G401 (cell line): ENCODE measurements at places on chromosomes 6 and 20. TPM values are rescaled to one million over a fixed set of nuclear protein-coding genes. Genes with fewer than 3 reads are reported as not detected.
A peak's percentile ranks its signal among the peaks of the same experiment; 100 is the strongest.

- DNase-seq = no peak
Measured at GRCh38 chr6:145480024-145480423, 255.3 kb downstream of the EPM2A start.

- DNase-seq = no peak
Measured at GRCh38 chr6:3869284-3869631, 20.1 kb downstream of the FAM50B start.

- DNase-seq = peak; percentile 49
Measured at GRCh38 chr6:119350202-119350951, 816 bp upstream of the MAN1A1 start.

- no peak for DNase-seq
Measured at GRCh38 chr20:32991383-32991782, 12.8 kb downstream of the SUN5 start.

DNA sequence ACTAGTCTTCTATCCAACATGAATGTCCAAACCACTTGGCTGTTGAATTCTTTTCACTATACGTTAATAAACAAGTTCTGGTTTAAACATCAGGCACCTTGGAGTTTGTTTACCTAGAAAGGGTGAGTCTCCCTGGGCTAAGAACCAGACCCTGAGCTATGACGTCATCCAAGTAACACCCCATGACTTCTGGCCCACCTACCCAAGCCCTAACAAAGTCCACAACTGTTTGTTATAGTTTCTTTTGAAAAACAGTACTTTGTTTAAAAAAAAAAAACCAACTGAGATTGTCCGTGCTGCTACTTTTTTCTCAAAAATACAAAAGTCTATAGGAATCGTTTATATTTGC, 146.9 kb upstream of the BEND6 start:
- DNase-seq = no peak

DNA sequence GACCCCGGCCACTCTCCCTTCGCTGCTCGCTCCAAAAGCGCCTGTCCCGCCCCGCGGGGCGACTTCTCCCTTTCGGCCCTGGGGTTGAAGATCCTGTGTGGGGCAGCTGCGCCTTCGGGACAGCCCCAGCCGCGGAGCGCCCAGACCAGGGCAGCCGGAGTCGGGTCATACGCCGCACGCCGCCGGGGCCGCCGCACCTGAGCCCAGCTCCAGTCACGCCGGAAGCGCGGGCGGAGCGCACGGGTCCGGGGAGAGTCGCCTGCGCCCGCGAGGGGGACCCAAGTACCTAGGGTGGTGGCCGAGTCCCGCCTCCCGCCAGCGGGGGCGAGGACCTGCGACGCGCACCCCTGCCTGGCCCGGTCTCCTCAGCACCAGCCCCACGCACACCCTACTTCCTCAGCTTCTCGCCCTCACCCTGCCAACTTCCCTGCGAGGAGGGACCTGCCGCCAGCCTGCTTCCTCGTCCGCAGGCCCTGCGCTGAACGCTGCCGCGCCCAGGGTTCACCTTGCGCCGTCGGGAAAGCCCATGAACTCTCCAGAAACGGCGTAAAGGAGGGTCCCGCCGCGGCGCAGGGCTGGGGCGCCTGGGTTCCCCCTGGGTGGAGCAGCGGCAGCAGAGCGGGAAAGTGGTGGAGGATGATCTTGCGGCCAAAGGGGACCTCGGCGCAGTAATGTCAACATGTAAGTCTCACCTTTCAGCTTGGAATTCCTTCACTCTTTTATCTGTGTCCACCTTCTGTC, at the start of gene ADGRG6:
Gene ADGRG6, plus strand, starts transcription at position 357 of the 741 bp plus-strand sequence. Its CDS starts 323 bp downstream, at position 680.
- no peak for DNase-seq

GRCh38 chr6:1708820-1709219, 99.1 kb downstream of the FOXC1 start:
- no peak for DNase-seq

DNA sequence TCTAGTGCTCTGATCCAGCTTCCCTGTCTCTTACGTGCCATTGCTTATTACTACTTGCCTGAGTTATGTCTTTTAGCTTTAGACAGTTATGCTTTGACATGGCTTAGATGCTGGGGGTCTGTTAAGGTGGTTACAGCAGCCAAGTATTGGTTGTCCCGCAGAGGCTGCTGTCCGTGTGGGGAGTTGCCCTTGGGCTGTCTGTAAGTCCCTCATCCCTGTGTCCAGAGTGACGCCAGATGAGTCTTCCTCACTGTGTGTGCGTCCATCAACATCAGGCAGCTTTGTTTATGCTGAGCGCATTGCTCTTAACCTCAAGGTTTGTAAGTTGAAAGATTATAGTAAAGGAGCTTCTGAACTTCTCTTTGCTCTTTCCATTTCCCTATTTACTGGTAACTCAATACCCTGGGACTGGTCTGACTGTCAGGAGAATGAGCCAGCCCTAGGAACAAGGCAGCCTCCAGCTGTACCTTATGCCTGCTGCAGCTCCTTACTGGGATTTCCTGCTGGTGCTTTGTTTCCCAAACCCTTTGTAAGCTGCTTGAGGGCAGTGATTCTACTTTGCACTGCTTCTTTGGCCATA, 7.2 kb downstream of the FAM120B start:
- DNase-seq = no peak

DNA sequence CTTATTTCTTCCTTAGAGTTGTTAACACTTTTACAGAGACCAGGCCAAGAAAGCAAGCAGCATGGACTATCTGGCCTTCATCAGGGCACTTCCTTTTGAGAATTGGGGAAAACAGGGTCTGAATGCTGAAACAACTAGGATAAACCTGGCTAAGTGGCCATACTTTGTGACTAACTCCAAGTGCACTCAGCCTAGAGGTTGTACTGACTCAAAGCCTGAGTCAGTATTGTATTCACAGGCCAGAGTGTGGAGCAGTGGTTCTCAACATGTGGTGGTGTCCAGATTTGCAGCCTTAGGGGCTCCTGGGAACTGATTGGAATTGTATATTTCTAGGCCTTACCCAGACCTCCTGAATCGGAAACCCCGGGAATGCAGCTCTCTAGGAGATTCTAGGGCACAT, 20.1 kb downstream of the SEC23B start:
- no peak for DNase-seq

DNA sequence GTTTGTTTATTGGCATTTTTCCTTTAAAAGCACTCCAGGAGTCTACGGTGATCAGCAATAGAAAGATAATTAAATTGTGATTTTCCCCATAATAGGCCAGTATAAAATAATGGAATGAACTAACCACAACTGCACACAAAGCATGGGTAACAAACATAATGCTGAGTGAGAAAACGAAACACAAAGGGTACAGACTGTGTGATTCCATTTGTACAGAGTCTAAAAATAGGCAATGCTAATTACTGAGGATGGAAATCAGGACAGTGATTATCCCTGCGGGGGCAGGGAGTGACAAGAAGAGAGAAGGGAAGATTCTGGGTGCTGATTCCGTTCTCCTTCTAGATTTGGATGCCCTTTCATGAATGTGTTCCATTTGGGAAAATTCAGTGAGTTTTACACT, 478.1 kb downstream of the PREX1 start:
- peak; percentile 19 for DNase-seq

- DNase-seq = no peak
Measured at GRCh38 chr6:13288481-13288880, 39.9 kb downstream of the TBC1D7 start.

DNA sequence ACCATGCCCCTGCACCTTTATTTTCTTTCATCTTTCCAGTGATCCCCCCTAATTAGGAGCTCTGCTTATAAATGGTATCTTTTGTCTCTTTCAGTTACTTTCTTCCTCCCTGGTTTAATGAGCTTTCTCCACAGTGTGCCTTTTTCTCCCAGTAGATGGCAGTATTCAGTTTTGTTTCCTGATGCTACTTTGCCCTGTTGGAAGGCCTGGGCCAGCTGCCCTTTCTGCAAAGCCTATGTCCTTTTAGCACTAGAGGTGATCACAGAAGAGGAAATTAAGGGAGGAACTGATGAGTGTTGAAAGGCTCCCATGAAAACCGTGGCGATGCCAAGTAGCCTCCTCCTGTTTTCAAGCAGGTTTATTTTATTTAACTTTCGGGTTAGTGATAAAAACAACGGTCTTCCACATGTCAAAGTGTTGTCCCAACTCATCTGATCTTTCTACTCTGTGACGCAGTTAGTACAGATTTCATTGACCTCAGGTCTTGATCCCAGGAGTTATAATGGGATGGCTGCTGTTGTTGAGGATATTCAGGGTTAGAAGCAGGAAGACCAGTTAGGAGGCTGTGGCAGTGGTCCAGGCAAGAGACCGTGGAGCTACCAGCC, 184.2 kb upstream of the BMP2 start:
- DNase-seq = peak; percentile 11

DNA sequence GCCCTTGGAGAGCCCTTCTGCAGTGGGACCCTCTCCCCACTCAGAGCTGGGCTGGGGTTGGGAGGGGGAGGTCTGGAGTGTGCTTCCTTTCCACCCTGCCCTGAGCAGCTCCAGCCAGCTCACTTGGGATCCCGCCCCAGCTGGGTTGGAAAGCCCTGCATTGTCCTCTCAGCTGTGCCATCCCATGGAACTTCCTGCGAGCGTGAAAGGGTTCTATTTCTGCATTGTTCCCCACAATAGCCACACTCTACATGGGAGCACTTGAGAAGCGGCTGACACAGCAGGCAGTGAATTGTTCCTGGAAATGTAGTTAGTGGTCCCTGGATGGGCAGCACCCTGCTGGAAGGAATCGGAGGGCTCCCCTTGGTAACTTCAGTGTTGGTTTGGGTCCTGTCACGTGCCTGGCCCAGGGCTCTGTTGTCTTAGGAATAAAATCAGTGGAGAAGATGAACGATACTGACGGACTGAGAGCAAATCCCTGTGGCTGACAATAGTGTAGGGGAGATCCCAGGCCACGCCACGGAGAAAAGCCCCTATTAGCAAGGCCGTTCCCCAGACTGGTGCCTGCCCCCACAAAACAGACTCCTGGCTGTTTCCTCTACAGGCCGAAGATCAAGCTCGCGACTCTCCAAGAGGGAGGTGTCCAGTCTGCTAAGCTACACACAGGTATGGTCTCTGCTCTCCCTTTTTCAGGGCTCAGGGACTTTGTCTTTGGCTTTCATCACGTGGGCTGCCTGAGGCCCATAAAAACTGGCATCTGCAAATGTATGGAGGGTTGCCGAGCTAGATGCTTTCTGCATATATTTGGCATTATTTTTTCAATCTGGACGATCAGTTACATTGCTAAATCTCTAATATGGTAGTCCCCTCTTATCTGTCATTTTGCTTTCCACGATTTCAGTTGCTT, 18.8 kb downstream of the DNMT3B start:
- no peak for DNase-seq

GRCh38 chr6:92763680-92764079, 655.7 kb downstream of the EPHA7 start:
- no peak for DNase-seq

DNA sequence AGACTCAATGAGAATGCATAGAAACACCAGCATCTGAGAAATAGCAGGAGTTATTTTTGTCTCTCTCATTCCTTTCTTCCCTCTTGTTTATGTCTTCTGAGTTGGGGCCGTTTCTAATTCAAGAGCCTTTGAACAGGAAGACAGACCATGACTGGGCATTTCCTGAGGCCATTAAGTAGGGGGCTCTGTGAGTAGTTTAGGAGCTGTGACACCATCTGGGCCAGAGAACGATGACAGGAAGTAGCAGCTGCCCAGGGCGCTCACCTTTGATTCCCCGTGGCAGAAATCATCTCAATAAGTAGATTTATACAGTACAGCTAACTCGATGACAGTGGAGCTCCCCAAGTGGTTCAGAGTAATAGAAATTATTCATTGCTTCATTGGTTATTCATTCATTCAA, 298.4 kb upstream of the PLN start:
- no peak for DNase-seq

DNA sequence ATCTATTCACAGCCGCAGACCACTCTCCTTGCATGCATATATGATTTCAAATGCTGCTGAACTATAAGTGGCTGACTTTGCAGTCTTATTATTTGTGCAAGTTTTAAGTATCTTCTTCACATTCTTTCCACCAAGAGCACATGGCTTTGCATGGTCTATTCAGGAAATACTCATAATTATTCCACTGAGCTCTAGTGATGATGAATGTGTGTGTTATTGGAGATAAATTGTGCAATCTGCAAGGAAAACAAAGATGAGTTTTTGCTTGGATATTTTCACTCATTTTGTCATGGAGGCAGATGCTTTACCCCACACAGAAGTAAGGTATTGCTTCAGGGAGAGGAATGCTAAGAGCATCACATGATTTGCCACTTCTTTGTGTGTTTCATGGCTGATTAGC, 764.6 kb downstream of the TBC1D32 start:
- DNase-seq = no peak

DNA sequence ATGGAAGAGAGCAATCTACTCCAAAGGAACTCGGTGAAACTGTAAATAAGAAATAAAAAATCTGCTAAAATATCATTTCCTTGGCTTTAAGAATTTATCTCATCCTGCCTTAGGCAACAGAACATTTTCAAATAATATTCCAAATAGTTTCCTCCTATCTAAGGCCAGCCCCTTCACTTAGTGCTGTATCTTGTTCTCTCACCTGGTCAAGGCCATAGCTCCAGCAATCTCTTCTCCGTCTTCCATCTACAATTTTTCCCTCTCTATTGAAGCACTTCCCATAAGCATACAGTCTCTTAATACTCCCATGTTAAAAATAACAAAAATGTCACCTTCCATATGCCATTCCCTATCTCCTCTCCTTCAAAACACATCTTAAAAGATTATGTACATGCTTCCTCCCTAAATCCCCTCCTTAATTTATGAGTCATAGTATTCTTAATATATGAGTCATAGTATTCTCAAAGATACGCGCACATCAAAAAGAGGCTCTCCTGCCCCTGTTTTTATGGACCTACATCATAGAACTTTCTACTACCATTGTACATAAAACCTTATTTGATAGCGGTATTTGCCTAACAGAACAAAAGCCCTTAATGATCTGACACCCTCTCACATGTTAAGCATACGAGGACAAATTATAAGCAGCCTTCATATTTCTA, 146.9 kb downstream of the PDE10A start:
- DNase-seq = no peak

DNA sequence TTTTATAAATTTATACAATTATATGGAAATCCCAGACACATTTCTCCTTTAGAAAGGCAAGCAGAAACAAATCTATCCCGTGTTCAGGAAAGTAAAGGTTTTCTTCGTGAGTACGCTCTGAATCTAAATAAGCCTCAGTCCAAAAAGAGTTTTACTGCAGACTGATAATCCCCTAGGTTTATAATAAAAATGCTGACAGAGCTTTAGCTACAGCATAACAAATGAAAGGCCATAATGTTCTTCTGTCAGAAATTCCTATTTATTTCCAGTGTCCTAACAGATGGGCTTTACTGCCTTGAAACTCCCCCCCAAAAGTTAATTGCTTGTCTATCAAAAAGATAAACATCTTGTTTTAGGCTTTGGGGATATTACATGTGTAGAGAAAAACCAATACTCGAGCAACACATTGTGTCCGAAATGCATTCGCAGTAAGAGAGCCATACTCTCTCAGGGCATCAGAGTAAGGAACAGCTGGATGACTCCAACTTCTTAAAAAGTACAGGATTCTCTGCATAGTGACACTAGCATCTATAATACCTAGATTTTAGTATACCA, 109.0 kb downstream of the PRKN start:
- DNase-seq = no peak

- DNase-seq = no peak
Measured at GRCh38 chr6:42010185-42010891, 40.0 kb upstream of the TAF8 start.

The MEI4 gene
- 0.44 and 0.49 TPM in 2 replicates for total RNA-seq

The LY6G6F gene
- 1.1 TPM in 1 of 2 replicates, not detected in the other for total RNA-seq

The WFDC10A gene
- total RNA-seq = not detected in 2 replicates

The PTGIS gene
- total RNA-seq = 13.6 and 15.3 TPM in 2 replicates

The CDH4 gene
- total RNA-seq = 8.8 and 12.9 TPM in 2 replicates

The RGS17 gene
- total RNA-seq = 0.58 TPM in 1 of 2 replicates, not detected in the other

The DDX39B gene
- 771 and 792 TPM in 2 replicates for total RNA-seq

The VPS16 gene
- 41.2 and 45.5 TPM in 2 replicates for total RNA-seq

The TENT5A gene
- 0.03 and 0.18 TPM in 2 replicates for total RNA-seq
